Dermis blood vessel endothelial cell (primary cell): ENCODE measurements at places on chromosomes 1 and 21. TPM values are rescaled to one million over a fixed set of nuclear protein-coding genes. Genes with fewer than 3 reads are reported as not detected.

AGO4 gene
- total RNA-seq, result 24.3 and 29.3 TPM in 2 replicates

MATN1 gene
- total RNA-seq, result 0.17 TPM in 1 of 2 replicates, not detected in the other

RNF186 gene
- not detected in 2 replicates for total RNA-seq

UTS2 gene
- not detected in 2 replicates for total RNA-seq

WNT9A gene
- 1.8 and 2.9 TPM in 2 replicates for total RNA-seq

- DNase-seq, result no peak
Measured at GRCh38 chr1:9860887-9861286, 37.1 kb upstream of the CLSTN1 start.

GRCh38 chr1:112239683-112240330 is 156.2 kb upstream of the CTTNBP2NL start:
- no peak for DNase-seq

DNA sequence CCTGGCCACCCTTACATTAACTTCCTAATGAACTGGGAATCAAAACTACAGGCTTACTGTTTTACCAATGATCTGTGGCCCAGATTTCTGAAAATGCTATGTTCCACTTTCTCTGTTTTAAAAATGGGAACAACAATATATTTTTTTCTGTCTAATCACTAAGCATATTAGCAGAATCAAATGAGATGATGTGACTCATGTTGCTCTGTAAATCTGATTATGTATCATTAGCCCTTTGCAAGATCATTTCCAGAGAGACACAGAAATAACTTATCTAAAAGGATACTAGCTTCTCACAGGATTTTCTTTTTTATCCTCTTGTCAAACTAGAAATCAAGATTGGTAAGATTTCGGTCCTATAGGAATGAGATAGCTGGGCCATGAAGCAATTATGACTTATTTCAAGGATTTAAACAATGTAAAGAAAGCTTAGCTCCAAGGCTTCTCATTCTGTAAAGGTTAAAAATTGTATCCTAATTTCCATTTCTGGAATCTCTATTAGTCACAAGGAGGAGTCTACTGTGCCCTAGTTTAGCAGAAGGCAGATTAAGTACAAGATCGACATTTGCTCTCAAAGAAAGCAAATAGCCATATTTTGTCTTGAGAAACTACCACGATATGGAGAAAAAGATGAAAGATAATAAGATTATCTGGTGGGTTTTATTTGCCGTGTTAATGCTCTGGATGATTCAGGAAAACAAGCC is 32.4 kb upstream of the CAMSAP2 start:
- DNase-seq, result no peak

DNA sequence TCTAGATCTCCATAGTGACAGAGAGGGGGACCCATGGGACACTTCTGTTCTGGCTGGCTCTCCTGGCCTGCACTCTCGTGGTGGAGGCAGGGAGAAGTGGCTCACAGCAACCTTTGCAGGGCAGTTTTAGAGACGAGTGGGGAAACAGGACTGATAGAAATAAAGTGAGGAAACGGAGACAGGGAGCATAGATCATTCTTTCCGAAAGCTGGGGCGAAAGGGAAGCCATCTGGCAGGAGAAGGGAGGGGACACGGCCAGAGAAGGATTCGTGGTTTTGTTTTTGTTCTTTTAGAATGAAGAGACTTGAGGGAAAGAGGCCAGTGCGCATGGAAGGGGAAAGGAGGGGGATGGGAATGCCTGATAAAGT is 3.5 kb downstream of the TIE1 start:
- peak; percentile 44 for DNase-seq

GRCh38 chr1:48018799-48019198 is 21.6 kb upstream of the TRABD2B start:
- no peak for DNase-seq

DNA sequence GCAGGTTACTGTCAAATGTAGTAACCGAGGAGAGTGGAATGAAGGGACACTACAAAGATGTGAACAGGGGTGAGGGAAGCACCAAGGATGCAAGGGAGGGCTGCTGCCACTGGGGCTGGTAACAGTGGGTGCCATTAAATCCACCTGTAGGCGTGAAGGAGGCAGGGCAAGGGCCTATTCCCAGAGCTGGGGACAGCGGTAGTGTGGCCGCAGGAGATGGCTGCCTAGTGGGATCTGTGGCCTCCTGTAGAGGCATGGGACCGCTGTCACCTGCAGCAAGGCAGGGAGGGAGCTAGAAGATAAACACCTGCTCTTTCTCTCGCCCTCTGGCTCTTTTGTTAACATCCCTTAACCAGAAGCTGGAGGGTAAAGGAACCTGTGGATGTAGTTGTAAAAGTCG is 80.5 kb upstream of the CNIH3 start:
- no peak for DNase-seq

GRCh38 chr1:19892628-19893168 is 10.5 kb downstream of the OTUD3 start:
- DNase-seq, result peak; percentile 64
